ENCODE measurements at places on chromosomes 13 and 19.

DNA sequence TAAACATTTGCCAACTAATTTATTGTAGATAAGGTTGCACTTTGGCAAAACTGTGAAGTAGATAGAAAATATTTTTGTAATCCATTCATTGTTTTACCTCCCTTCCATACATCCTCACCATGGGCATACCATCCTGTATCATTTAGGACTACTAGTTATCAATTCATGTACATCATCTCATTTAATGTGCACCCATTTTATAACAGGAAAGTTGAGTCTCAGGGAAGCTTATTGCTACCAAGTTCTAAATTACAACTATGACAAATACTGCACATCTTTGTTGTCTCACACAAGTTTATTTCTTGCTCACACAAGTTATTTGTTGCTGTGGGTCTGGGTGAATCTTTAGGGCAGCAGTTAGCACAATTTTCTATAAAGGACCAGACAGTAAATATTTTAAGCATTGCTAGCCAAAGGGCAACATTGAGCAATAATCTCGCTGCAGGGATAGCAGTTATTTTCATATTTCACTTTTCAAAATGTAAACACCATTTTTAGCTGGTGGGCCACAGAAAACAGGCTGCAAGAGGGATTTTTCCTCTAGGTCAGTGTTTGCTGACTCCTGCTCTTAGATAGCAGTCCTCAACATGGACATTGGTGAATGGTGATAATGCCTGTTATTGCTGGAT lies 276.5 kb downstream of the GPC6 start:
- ATAC-seq: no peak

DNA sequence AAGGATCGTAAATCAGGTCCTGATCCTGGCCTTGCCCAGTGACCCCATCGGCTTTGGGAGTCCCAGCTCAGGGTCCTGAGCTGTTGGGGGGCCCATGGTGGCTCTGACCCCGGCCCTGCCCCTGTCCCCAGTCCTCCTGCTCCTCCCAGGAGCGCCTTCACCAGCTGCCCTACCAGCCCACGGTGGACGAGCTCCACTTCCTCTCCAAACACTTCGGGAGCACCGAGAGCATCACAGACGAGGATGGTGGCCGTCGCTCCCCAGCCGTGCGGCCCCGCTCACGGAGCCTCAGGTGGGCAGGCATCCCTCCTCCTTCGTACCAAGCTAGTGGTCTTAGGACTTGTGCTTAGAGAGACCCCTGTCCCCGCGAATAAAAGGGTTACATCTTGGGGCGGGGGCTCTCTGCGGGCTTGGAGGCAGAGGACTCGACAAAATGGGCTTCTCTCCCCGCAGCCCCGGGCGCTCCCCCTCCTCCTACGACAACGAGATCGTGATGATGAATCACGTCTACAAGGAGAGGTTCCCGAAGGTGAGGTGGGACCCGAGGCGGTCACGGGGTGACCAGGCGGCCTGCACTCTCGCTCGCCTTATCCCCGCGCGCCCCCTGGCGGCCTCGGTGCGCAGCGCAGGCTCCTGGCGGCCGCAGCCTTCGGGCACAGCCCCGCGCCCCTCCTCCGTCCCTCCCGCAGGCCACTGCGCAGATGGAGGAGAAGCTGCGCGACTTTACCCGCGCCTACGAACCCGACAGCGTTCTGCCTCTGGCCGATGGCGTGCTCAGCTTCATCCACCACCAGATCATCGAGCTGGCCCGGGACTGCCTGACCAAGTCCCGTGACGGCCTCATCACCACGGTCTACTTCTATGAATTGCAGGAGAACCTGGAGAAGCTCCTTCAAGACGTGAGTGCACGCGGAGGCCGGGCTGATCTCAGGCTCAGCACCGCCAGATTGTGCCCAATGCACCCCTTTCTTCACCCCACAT lies 9.1 kb downstream of the MAST1 start:
- ATAC-seq: peak; percentile 97

DNA sequence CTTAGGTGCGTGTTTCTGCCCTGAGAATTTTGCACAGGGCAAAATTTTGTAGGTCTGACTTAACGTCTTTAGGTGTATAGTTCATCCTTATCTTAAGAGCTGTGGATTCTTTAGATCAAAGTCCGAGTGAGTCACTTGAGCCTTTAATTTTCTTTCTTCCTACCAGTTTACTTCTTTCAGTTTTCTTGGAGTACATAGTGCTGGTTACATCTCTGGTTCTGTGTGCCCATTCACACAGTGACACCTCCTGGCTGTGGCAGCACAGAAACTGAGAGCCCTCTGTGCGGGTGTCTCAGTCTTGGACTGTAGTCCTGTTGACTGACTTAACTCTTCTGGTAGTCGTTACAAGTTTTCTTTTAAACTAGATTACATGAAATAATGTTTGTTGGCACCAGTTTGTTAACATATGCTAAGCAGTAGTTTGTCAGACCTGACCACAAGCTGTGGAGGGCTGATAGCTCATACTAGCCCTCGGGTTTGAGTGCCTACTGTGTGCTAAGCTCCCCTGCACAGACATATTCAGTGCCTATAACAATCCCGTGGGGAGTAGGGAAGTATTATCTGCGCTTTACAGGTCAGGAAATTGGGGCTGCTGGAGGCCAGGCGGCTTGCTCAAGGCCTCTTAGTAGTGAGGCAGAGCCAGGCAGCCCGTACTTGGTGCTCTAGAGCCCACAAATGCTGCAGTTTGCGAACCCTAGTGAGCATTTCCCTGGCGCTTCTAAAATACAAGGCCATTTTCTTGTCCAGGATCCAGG lies 1.6 kb downstream of the GATAD2A start:
- peak; percentile 46 for ATAC-seq

DNA sequence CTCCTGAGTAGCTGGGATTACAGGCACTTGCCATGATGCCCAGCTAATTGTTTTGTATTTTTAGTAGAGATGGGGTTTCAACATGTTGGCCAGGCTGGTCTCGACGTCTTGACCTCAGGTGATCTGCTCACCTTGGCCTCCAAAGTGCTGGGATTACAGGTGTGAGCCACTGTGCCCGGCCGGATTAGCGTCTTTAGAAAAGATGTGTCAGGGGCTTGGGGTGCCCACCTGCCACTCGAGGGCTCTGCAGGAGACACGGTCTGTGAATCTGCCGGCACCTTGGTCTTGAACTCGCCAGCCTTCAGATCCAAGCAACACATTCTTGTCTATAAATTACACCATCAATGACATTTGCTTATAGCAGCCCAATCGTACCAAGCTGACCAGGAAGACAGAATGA lies 38.8 kb upstream of the TUBGCP3 start:
- ATAC-seq: no peak

- ATAC-seq: no peak
Measured at GRCh38 chr19:11479090-11479897, 1.6 kb downstream of the ELAVL3 start.

DNA sequence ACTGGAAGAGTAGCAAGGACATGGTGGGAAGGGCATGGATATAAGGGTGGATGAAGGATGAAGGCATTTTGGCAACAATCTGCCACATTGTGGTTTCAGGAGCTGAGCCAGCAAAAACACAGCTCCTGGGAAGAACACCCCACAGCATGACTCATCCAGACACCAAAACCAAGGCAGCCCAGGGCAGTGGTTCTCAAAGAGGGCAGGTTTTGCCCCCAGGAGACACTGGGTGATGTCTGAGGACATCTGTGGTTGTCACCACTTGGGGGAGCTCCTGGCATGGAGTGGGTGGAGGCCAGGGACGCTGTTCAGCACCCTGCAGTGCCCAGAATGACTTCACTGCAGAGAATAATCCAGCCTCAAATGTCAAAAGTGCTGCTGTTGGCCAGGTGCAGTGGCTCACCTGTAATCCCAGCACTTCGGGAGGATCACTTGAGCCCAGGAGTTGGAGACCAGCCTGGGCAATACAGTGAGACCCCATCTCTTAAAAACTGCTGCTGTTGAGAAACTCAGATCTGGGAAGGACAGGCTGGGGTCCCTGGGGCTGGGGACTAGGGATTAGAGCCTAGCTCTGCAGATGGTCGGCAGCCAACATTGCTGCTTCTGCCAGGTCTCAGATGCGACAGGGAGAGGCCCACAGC lies 16.1 kb downstream of the ZFR2 start:
- ATAC-seq: peak; percentile 55

- ATAC-seq: no peak
Measured at GRCh38 chr13:64529874-64530485, 2700.2 kb downstream of the PCDH9 start.

- no peak for ATAC-seq
Measured at GRCh38 chr19:10981252-10981895, 20.5 kb downstream of the SMARCA4 start.

- ATAC-seq: no peak
Measured at GRCh38 chr13:75175575-75175974, 306.4 kb downstream of the TBC1D4 start.

DNA sequence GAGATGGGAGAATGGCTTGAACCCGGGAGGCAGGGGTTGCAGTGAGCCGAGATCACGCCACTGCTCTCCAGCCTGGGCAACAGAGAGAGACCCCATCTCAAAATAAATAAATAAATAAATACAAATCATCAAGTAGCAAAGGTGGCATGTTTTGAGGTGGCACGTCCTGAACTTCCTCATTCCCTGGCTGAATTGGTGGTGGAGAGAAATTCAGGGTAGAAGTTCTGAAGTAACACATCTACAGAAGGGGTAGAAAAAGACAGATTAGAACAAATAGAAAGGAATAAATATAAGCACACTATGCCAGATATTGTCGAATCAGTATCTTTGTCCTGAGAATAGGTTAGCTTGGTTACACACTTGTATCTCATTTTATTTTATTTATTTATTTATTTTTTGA lies 6.3 kb downstream of the IFI30 start:
- no peak for ATAC-seq

DNA sequence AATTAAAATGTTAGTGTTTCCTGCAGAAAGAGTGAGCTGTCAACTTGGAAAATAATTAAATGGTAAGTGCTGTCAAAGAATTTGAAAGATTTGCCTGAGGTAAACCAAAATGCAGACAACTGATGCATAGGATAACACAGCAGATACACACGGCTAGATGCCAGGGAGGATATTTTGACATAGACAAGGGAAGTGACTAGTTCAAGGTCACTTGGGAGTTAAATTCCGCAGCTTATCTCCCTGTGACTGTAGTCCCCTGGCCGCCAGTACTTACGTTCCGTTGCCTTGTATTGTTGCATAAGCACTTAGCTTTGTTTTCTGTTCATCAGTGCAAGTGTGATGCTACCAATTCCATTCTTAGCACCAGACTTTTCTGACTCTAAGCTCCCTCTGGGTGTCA lies 247.3 kb upstream of the MAB21L1 start:
- no peak for ATAC-seq

GRCh38 chr13:25037057-25037813 lies 58.7 kb upstream of the PABPC3 start:
- ATAC-seq: peak; percentile 51

- no peak for ATAC-seq
Measured at GRCh38 chr19:8074501-8074900, 21.9 kb downstream of the CCL25 start.

- peak; percentile 5 for ATAC-seq
Measured at GRCh38 chr19:2170987-2171348, 7.2 kb downstream of the DOT1L start.

GRCh38 chr13:91291078-91291477 lies 56.4 kb upstream of the MIR17HG start:
- no peak for ATAC-seq

GRCh38 chr19:5903056-5903623 lies 450 bp downstream of the NDUFA11 start:
- ATAC-seq: no peak

DNA sequence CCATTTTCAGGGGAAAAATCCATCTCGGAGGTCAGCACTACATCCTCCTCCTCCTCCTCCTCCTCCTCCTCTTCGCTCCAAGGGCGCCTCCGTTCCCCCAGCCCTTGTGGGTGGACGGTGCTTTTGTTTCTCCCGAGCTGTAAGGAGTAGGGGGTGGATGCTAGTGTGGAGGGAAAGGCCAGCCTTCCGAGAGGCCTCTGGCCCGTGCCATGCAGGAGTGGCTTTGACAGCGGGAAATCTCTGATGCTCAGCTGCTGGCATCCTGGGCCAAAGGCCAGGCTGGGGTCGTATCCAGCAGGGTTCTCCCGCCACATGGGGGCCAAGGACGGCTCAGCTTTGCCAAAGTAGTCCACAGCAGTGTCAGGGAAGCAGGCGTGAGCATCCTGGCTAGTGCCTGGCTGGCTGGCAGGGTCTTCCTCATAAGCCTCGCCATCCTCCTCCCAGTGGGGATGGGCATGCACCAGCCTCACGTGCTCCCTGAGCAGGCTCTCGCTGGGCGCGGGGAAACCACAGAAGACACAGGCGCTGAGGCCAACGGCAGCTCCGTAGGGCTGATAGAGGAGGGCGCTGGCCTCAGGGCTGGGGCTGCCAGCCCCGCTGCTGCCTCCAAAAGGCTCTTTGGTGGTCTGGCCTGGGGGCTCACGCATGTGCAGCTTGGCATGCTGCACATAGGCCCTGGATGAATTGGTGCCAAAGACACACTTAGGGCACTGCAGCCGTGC lies 10.5 kb downstream of the WIZ start:
- no peak for ATAC-seq

DNA sequence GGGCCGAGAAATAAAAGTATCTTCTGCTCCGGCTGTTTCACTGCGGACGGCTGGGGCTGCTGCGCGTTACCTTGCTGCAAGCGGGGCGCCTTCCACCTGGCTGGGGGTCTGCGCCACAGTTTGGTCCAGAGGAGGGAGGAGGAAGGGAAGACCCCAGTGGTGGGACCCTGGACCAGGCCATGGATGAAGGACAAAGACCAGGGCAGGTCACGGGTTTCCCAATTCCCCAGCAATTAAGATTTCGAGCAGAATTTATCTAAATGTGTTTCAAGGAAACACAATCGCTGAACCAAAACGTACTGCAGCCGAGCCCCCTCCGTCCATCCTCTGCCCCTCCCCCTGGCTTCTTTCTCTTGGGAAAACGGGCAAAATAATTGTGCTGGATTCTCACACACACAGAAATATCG lies 2.9 kb downstream of the SOX1 start:
- no peak for ATAC-seq

GRCh38 chr13:113513761-113514160 lies 23.2 kb upstream of the DCUN1D2 start:
- no peak for ATAC-seq

GRCh38 chr13:109396266-109396665 lies 390.1 kb downstream of the IRS2 start:
- ATAC-seq: no peak

- no peak for ATAC-seq
Measured at GRCh38 chr13:30341815-30342570, 34.6 kb upstream of the KATNAL1 start.

DNA sequence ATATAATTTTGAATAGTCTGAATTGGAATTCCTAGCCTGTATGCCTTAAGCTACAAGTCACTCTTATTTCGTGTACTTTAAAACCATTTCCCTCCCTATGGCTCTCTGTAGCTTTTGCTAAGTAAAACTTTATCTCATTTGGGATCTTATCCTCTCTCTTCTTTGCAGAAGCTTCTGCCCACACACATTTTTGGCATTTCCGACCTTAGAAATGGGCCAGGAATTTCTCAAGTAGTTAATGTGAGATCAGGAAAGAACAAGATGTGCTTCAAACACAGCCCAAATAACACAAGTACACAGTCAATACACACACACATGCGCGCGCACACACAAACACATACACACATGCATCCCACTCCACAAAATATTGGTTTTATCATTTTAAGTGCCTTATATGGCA lies 931.0 kb upstream of the MIR17HG start:
- ATAC-seq: no peak

GRCh38 chr19:40974633-40975037 lies 16.4 kb upstream of the CYP2B6 start:
- peak; percentile 65 for ATAC-seq

Data from activated CD4-positive, CD25-positive, alpha-beta regulatory T cell treated with anti-CD3 and anti-CD28 coated beads, Interleukin-2, amount 50 U/mL, for 24 hours (primary cell).